CD4-positive, alpha-beta T cell (primary cell): ENCODE measurements at places on chromosomes 11 and 22.
A peak's percentile ranks its signal among the peaks of the same experiment; 100 is the strongest.

DNA sequence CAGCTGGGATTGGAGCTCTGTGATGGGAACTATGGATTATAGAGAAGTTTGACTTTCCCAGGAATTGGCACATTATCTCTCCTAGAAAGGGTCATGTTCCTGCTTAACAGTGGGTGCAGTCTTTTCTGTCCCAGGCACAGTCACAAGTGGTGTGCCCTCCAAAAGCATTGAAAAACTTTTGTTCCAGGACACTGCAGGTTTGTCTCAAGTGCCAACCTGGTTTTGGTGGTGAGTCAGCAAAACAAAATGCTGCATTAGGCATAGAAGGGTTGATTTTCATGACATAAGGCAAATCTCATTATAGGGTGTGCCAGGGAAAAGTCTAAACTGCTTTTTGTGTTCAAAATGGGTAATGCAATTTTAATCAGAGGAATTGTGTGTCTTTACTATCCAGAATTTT is 4.9 kb downstream of the HTATIP2 start:
- no peak for DNase-seq

GRCh38 chr11:749731-750130 is 2.5 kb downstream of the TALDO1 start:
- no peak for DNase-seq

DNA sequence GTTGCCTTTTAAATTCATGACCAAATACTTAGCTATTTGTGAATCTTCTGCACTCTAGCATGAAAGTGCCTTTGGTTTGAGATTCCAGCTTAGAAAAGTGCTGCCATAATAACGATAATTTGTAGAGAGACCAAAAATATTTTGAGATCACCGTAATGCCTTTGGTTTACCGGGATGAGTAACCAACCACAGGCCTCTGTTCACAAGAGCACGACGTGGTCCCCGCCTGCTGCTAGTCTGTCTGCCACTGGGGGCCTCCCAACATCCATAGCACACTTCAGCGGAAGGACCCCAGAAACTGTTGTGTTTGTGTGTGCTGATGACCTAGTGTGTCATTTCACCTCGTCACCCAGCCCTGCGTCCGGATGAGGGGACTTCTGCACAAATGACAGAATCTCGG is 67.0 kb upstream of the RASSF10 start:
- DNase-seq: no peak

GRCh38 chr11:32118025-32118974 is 27.4 kb downstream of the RCN1 start:
- DNase-seq: no peak

DNA sequence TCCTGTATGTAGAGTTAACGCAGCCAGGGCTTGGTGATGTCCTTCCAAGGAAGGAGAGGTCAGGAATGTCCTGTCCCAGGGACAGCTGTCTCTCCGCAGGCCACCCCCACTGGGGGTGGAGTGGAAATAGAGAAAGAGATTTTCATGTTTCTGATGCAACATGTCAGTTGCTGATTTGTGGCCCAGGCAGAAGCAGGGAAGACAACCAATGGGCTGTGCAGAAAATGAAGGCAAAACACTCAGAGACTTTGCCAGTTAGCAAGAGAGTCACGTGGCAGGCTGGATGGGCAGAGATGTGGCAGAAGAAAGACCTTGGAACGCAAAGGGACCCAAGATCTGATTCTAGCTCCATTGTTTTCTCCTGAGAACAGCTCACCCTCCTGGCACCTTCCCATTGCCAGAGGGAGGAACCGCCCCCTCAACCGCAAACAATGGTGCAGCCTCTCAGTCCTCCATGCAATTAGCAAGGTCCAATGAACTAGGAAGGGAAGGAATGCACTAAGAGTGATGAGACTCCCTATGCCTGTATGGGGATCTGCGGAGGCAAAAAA is 71.0 kb downstream of the SYN3 start:
- no peak for DNase-seq

DNA sequence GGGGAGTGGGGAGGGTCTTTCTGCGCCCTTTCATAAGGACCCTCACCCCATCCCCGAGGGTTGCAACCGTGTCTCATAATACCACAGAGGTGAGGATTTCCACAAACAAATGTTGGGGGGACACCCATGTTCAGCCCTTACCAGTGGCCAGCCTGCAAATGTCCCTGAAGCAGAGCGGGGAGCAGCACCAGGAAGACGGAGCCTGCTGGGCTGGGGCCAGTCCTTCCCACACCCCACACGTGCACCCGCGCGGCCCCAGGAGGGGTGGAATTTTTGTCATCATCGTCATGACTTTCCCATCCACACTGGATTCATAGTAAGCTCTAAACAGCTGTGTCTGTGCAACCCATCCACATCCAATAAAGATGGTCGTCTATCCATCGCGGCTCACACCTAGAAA is 409.8 kb downstream of the BRD1 start:
- DNase-seq: no peak

DNA sequence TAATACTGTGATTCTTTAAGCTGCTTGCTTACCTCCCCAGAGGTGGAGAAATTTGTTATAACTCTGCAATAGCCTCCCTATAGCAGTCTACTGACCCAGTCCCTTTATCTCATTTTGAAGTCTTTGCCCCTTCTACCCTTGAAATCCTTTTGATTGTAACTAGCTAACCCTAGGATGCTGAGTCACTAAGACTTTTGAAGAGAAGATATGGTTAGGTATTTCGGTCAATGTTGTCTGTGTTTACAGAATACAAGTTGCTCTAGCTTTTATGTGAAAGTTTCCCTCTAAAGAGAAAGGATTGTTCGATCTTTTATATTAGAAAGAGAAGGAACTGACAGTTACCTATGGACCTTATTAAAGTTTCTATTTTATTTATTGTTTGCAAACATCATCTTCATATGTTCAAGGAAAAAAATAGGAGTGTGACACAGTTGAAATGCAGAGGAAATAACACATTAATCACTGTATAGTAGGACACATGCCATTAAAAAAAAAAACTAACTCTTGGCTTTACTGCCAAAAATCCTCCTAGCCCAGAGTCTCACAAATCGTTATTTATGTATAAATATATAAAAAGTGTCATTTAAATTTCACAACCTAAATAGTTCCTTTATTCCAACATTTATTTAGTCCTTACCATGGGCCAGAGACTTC is 3.1 kb downstream of the HYLS1 start:
- no peak for DNase-seq

- DNase-seq: no peak
Observed at GRCh38 chr22:39148026-39148726, 4.3 kb downstream of the CBX7 start.

DNA sequence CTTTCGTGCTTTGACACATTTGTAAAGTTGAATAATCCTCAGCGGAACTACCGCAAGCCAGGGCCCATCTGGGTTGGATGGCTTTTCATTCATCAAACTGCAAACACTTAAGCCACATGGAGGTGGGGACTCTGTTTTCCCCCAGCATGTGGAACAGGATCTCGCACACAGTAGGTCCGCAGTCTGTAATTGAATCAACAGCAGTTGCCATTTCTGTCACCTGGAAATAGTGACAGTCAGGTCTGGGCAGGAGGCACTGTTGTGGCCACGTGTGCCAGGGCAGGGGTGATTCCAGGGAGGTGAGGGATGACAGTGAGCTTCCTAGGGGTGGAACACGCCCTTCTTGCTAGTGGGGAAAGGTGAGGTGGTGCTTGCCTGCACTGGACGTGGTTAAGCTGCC is 50.7 kb upstream of the ANO1 start:
- no peak for DNase-seq

DNA sequence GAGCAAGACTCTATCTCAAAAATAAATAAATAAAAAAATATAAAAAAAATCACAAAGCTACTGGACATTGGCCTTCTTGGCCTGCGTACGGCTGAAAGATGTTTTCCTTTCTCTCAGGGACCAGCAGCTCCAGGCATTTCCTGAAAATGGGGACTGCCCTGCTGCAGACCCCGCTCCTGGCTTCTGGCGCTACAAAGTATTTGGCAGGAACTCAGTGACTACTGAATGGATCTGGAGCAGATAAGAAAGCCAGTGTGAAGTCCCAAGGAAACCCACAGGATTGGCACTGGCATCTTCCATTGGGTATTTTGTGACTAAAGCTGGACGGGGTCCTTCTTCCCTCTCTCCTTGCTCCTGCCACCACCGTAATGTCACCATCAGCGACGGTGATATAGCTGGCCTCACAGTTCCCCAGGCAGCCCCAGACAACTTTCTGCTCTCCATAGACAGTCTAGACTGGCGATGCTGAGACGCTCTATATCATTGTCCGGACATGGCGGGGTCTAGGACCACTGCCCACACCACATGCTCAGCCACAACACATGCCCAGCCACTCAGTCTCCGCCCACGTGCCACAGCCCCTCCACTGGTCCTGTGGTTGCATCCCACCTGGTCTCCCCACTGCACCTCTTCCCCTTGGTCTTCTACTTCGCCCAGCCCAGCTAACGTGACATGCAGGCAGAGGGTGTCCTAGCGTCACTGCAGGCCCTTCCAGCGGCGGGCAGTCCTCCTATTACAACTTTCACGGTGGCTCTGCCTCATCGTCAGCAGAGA is 22.7 kb upstream of the YPEL1 start:
- DNase-seq: no peak

GRCh38 chr22:50396751-50397370 is 53.7 kb downstream of the PPP6R2 start:
- peak; percentile 17 for DNase-seq

DNA sequence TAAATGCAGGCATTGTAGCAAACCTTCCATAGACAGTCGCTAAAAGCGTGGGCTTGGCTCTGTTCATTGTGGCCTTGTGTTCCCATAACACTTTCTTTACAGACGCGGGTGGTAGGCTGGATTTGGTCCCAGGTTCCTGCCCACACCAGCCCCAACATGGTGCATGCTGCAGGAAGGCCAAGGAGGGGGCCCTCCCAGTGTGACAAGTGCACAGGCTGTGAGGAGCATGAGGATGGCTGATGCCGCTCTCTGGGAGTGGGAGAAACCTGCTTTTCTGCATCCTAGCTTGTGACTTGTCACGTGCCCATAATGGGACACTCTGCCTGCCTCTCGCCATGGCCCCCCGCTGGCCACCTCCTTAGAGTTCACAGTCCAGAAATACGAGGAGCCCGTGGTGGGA is 161.8 kb upstream of the B3GAT1 start:
- no peak for DNase-seq

DNA sequence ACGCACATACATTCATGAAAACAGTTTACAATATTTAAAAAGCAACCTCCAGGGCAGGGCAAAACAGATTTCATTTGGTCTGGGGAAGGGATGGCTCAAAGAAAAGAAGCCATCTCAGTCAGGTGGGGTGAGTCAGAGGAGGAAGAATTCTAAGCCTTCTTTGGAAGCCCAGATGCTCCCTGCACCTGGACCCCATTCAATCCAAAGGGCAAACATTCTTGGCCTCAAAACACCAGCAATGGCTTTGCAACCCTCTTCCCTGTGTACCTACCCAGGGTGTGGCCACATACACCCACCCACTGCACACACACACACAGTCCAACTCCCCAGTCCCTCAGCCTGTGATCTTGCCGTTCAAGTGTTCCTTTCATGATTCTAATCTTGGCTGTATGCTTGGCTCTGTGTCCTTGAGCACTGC is 2.0 kb downstream of the KCNE3 start:
- DNase-seq: no peak

GRCh38 chr11:17714356-17714854 is 5.0 kb upstream of the MYOD1 start:
- DNase-seq: no peak

- no peak for DNase-seq
Observed at GRCh38 chr22:18065256-18065655, 12.5 kb upstream of the PEX26 start.

- DNase-seq: no peak
Observed at GRCh38 chr11:92550411-92550810, 325.8 kb downstream of the FAT3 start.

DNA sequence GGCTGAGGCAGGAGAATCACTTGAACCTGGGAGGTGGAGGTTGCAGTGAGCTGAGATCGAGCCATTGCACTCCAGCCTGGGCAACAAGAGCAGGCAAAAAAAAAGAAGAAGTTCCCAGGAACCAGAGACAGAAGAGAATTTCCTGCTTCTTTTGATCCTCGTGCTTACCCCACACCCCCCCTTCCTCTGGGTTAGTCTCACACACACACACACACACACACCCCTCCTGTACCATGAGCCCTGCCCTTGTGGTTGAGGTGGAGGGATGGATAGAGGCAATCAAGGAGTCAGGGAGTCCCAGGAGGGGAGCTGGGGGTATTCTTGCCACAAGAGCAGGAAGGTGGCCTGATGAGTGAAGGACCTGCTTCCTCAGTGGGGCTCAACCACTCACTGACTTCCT is 4.1 kb upstream of the UBE2L6 start:
- DNase-seq: no peak

DNA sequence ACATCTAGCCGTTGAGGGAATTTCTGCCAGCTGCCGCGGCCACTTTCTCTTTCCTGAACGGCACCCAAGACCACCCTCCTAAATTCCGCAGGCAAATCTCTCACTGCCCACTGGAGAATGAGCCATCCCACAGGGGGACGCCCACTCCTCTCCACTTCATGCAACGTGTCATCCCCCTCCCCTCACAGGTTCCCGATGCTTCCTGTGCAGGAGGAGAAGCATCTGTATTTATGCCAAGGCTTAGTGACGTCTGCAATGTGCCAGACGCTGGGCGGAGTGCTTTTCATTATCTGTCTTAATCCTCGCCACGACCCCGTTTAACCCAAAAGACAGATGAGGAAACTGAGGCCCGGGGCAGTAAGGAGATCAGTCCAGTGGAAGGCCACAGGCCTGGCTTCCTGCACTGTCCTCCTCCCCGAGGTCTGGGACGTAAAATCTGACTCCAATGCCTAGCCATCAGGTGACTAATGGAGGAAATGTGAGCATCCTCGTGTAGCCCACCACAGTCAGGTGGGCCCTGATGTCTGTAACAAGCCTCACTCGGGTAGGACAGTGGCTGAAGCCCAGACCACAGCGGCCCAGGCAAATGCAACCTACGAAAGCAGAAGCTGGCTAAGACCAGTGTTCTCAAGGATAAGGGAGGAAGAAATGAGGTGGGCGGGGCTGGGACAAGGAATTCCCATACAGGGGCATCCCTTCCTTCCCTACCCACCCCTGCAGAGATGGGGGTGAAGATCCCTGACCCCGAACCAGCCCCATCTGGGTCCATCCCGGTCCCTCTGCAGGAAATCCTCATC is 23.1 kb downstream of the MN1 start:
- no peak for DNase-seq

- peak; percentile 36 for DNase-seq
Observed at GRCh38 chr22:50673231-50674129, 857 bp downstream of the SHANK3 start.

DNA sequence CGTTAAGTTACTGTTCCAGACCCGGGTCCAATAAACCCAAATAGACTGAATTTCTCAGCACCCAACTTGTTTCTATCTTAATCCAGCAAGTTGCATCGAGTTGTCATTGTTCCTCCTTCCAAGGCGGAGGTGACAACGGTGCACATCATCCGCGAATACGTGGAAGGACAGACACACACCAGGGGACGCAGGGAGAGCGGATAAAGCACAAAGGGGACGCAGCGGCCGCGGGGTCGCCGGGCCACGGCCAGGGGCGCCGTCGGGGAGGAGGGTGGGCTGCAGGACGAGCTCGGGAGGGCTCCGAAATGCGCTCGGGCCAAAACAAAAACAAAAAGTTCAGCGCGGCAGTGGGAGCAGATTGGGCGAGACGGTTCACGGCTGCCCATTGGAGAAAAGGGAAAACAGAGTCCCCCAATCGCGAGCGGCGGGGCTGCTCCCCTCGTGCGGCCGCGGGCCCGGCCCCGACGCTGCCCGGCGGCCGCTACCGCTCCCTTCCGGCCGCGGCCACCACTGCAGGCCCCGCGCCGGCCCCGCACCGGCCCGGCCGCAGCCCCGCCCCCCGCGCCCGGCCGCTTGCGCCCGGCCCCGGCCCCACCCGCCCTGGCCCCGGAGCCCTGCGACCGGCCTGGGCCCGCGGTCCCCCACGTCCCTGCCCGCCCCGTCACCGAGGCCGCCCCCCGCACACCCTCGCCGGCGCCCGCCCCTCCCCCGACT is 518 bp downstream of the KMT5B start:
- peak; percentile 37 for DNase-seq
